Activated naive CD4-positive, alpha-beta T cell treated with anti-CD3 and anti-CD28 coated beads, Interleukin-2, amount 50 U/mL, for 16 hours (primary cell): ENCODE measurements at places on chromosomes 2 and 18.

GRCh38 chr2:180524499-180524898, 455.9 kb upstream of the UBE2E3 start:
- DNase-seq = no peak

GRCh38 chr2:68429311-68429826, 37.7 kb downstream of the FBXO48 start:
- DNase-seq = no peak

GRCh38 chr2:28338046-28338817, 54.4 kb upstream of the FOSL2 start:
- DNase-seq = no peak

- DNase-seq = no peak
These were observed 239.4 kb upstream of the TANK start for GRCh38 chr2:160920791-160921303.

- DNase-seq = no peak
These were observed 109.6 kb upstream of the FSIP2 start for GRCh38 chr2:185628985-185629384.

DNA sequence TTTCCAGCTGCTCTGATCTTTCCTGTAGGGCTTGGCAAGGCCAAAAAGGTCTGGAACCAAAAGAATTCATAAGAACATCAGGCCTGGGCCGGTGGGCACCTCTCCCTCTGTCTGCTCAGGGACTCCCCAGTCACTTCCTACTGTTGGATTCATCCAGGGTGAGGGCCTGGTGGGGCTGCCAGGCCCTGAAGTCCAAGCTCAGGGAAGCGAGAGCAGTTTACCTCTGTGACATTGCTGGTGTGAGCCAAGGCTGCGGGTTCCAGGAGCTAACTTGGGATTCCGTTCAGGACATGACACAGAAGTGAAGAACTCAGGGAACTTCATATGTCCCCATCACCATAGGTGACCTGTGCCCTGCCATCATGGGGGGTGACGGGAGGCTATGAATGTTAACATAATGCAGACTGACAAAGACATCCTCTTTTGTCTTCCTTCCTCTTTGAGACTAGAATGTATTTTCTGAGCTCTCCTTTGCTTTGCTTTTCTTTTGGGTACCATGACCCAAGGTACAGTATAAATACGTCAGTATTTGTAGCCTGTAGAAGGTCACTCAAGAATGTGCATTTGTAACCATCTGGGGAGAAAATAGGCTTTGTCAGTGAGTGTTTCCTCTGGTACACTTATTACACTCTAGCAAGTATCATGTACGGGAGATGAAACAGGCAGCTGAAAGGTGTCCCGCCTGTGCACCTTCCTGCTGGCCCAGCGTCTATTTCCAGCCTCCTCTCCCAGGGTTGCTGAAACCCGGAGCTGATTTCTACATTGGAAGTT, 130.5 kb upstream of the SLC1A4 start:
- no peak for DNase-seq

- DNase-seq = no peak
These were observed 70.2 kb upstream of the RALBP1 start for GRCh38 chr18:9405130-9405529.

GRCh38 chr2:200385063-200385635, 78.7 kb downstream of the SPATS2L start:
- no peak for DNase-seq

GRCh38 chr2:33292981-33293595, 183.4 kb upstream of the RASGRP3 start:
- no peak for DNase-seq

DNA sequence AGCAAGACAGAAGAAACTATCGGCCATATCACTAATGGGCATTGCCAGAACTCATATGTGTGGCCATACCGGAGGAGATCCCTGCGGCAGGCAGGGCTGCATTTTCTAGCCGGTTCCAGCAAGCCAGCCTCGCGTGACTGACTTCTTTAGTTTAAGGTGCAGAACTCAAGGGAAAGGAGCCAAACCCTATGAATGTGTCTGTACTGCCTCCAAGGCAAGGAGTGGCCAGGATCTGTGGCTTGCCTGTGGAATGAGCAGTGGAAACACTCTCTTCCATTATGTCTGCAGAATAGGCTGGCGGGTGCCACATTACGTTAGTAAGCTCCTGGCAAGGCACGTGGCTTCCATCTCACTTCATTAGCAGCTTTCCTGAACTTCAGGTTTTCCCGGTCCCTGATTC, 137.6 kb downstream of the ATL2 start:
- no peak for DNase-seq
